HT1080 (cell line): ENCODE measurements at places on chromosomes 3 and 15. TPM values are rescaled to one million over a fixed set of nuclear protein-coding genes. Genes with fewer than 3 reads are reported as not detected.

DNA sequence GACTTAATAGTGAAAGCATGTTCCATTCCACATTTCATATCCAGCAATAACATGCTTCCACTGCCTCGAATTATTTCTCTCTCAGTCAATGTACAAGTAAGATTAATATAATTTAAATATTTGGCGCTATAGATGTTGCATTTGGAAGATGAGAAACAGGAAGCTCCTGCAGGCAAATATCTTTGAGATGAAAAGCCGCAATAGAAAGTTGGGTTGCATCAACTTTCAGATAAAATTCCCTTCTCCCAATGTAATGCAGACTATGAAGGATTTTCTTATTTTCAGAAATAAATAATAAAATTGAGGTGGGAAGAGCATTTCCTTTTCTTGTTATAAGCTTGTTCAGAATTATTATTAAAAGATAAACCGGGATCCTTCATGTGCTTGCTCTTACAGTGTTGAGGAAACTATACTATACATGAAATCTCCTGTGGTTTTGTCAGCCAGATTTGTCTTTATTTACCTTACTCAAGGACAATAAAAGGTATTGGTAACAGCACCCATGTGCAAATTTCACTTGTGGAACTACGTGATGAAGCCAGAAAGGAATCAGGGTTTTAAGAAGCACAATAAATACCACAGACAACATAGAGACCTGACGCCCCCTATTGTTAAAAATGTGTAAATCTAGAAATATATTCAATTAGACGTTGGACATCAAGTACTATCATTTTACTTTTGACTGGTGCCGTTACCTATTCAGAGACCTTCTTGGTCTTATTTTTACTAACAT is 307.0 kb downstream of the ARPP21 start:
- DNase-seq: peak; percentile 30

GRCh38 chr15:91981821-91982800 is 128.6 kb downstream of the SLCO3A1 start:
- peak; percentile 13 for DNase-seq

- DNase-seq: peak; percentile 12
Measured at GRCh38 chr15:76057332-76058000, 2.3 kb upstream of the TMEM266 start.

DNA sequence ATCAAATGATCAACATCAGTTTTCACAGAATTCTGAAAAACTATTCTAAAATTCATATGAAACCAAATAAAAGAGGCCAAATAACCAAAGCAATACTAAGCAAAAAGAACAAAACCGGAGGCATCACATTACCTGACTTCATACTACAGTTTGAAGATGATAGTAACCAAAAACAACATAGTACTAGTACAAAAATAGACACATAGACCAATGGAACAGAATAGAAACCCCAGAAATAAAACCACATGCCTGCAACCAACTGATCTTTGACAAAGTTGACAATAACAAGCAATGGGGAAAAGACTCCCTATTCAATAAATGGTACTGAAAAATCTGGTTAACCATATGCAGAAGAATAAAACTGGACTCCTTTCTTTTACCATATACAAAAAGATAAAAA is 75.7 kb upstream of the FXR1 start:
- DNase-seq: no peak

- DNase-seq: peak; percentile 86
Measured at GRCh38 chr3:99084826-99085225, 183.3 kb upstream of the DCBLD2 start.

GRCh38 chr3:139117136-139117675 is 72.5 kb upstream of the PRR23C start:
- DNase-seq: no peak

DNA sequence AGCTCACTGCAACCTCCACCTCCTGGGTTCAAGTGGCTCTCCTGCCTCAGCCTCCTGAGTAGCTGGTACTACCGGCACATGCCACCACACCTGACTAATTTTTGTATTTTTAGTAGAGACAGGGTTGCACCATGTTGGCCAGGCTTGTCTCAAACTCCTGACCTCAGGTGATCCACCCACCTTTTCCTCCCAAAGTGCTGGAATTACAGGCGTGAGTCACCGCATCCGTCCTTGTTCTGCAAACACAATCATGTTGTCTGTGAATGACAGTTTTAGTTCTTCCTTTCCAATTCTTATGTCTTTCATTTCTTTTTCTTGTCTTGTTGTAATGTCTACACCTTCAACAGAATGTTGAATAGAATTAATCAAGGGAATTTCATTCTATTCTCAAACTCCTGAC is 16.3 kb upstream of the SMCO1 start:
- no peak for DNase-seq

- DNase-seq: no peak
Measured at GRCh38 chr15:88704791-88705768, 66.3 kb downstream of the ISG20 start.

DNA sequence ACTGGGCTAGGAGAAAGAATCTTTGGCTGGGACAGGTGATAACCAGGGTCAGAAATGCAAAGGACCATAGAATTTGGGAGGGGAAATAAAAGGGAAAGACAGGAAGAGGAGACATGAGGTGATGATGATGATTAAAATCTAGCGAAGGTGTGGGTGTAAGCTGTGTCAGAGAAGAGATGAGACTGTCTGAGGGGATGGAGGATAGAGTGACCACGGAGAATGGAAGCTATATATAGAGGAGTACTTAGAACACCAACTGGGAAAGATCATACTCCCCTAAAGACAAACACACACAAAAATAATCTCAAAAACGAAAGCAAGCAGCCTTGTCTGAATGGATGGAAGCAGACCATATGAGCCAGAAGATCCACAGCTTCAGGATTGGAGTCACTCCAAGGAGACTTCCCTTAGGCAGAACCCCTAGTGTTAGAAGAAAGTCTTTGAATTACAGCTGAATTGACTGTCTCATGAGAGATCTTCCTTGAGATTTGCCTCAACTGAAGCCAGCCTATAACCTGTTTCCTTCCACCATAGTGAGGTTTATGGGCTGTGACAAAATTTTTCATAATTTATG is 115.2 kb upstream of the DAZL start:
- no peak for DNase-seq

GRCh38 chr3:24400015-24400414 is 94.6 kb downstream of the THRB start:
- DNase-seq: no peak

GRCh38 chr3:47520756-47521155 is 7.2 kb upstream of the ELP6 start:
- no peak for DNase-seq

DNA sequence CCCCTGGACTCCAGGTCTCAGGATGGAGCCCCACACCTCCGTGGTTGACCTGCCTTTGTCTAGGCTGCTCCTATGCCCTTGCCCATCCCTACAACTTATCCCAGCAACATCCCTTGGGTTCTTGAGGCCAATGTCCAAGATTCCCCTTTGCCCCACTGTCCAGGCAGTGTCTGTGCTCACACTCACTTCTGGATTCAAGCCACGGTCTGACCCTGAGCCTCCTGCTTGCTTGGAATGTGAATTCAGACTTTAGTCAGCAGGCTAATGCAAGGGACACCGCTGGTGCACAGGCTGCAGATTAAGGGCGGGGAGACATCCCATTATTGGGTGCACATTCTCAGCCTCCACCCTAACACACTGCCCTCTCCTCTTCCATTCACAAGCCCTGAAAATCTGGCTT is 154.1 kb downstream of the WNT5A start:
- DNase-seq: no peak

- peak; percentile 56 for DNase-seq
Measured at GRCh38 chr3:11118181-11118682, 36.1 kb upstream of the HRH1 start.

- DNase-seq: no peak
Measured at GRCh38 chr3:151635905-151636304, 97.8 kb upstream of the AADACL2 start.

- DNase-seq: peak; percentile 18
Measured at GRCh38 chr3:107897471-107898061, 193.3 kb downstream of the CD47 start.

DNA sequence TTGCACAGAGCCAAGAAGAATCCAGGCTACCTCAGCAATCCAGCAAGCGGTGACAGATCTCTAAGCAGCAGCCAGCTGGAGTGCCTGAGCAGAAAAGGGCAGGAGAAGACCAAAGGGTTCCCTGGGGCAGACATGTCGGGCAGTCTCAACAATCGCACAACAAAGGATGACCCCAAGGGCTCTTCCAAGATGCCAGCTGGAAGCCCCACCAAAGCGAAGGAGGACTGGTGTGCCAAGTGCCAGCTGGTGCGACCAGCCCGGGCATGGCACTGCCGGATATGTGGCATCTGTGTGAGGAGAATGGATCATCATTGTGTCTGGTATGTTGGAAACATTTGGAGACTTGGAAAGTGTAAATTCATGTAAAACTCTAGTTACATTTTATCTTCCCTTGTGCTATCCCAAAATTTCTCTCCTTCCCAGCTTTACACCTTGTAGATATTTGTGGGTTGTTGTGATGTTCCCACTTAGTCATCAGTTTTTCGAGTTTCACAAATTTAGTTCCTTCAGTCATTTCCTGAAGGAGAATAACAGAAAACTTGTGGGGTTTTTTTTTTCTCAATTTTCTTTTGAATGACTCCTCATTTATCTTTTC is 6.4 kb downstream of the ZDHHC23 start:
- no peak for DNase-seq

- peak; percentile 80 for DNase-seq
Measured at GRCh38 chr3:46406788-46407611, at the start of the genes CCR5AS and CCRL2. Gene CCR5AS, minus strand, starts transcription at chr3:46407066. Gene CCRL2, plus strand, starts transcription at chr3:46407259. Its CDS starts 821 bp downstream, at chr3:46408080.

DNA sequence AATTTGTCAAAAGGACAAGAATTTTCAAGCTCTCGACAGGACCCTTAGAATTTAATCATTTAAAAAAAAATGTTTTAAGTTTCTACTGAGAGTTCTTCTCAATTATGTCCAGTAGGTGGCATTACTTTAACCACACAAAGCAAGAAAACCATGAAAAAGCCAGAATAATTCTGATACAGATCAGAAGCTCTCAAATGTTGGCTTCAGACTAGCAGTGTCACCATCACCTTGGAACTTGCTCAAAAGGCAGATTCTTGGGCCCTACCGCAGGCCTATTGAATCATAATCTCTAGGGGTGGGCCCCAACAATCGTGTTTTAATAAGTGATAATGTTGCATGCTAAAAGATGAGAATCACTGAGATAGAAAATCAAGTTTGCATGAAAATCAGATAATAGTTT is 99.5 kb upstream of the KCNMB2 start:
- peak; percentile 53 for DNase-seq

DNA sequence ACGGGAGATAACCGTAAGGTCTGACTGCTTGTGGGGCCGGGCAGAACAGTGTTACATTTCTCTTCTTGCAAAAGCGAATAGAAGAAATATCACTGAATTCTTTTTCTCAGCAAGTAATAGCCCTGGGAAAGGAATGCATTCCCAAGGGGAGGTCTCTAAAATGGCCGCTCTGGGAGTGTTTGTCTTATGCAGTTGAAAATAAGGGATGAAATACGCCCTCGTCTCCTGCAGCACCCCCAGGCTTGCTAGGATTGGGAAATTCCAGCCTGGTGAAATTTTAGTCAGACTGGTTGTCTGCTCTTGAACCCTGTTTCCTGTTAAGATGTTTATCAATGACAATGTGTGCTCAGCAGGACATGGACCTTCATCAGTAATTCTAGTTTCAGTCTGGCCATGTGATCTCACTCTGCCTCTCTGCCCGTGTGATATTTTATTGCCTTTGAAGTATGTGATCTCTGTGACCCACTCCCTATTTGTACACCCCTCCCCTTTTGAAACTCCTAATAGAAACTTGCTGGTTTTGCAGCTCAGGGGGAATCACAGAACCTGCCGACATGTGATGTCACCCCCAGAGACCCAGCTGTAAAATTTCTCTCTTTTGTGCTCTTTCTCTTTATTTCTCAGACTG is 715.6 kb downstream of the ROBO1 start:
- no peak for DNase-seq

- peak; percentile 47 for DNase-seq
Measured at GRCh38 chr3:53804697-53805462, 41.3 kb downstream of the CHDH start.

DNA sequence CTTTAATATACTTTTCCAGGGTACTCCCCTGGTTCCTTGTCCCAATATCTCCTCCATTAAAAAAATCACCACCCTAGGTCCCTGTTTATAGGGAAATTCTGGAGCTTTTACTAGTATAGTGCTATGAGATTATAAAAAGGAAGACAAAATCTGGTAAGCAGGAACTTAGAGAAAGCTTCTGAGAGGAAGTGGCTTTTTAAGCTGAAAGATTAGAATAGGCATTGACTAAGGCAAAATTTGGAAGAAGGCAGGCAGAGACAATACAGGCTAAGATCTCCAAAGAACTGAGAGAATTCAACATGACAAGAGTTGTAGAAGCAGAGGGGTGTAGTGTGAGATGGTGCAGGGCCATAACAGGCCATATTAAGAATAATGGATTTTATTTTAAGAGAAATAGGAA is 25.8 kb downstream of the SGO1 start:
- DNase-seq: no peak

DNA sequence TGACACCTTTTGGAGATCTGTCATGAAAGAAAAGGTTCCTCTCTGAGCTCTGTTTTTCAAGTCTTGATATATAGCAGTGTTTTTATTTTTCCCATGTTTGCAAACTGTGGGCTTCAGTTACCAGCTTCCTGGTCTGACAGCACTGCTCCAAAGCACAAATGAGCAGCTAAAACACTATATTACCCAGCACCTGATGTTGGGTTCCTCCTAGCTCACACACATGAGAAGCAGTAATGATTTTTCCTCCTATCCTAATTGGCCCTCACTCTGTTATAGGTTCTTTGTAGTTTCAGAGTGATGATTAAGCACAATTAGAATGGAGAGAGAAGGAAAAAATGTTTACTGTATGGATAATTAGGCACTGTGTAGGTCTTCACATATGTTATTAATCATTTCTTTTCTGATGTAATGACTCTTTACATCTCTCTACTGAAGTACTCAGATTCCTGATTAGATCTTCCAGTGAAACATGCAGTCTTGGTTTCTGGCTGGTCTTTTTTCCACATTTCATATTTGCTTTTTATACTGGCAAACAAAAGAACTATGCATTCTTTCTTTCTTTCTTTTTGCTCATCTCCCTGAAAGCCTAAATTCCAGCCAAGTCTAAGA is 939.7 kb downstream of the NSUN3 start:
- DNase-seq: no peak

RFC4 gene
- total RNA-seq: 84.7 and 95.1 TPM in 2 replicates

SEMA3B gene
- total RNA-seq: 4.0 and 5.0 TPM in 2 replicates

ISL2 gene
- 0.57 and 2.2 TPM in 2 replicates for total RNA-seq

SLC51A gene
- total RNA-seq: not detected in 2 replicates

GPR171 gene
- not detected in 2 replicates for total RNA-seq

SAMD7 gene
- total RNA-seq: not detected in 2 replicates

CPLX3 gene
- total RNA-seq: 0.10 and 0.26 TPM in 2 replicates

FBN1 gene
- total RNA-seq: 18.5 and 21.0 TPM in 2 replicates

RAB5A gene
- total RNA-seq: 44.7 and 66.5 TPM in 2 replicates
